Fibroblast of skin of scalp (primary cell): ENCODE measurements at places on chromosomes 3 and 15.
A peak's percentile ranks its signal among the peaks of the same experiment; 100 is the strongest.

DNA sequence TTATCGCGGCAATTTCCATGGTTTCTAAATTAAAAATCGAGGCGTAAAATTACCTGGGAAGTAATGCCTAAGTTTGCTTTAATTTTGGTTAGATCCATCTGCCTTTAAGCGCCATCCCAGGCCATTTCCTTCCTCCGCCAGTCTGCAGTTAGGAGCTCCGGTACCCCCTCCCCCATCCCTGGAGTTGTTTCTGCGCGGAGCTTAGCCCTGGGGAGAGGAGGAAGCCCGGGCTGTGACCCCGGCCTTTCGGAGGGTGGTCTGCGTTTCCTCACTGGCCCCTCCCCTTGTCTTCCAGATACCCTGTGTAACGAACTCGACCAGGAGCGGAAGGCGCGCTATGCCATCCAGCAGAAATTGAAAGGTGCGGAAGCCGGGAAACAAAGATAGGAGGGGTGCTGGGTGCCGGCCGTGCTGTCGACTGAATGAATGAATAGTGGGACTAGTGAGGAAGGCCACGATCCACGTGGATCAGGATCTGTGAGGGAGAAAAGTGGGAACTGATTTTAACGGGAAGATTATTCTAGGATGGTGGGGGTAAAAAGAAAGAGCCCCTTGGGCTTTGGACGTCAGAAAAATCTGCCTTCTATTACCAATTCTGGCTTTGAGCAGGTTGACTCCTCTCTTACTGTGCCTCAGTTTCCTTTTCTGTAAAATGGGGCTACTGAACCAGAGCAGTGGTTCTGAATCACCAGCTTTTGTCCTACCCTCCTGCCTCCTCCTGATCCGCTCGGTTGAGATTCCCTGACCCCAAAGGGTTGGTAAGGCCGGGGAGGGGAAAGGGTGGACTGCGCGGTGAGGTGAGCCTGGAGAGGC lies 6.7 kb downstream of the RNU6-1 start:
- DNase-seq = no peak

- no peak for DNase-seq
Observed at GRCh38 chr3:54299169-54299935, 177.0 kb downstream of the CACNA2D3 start.

- no peak for DNase-seq
Observed at GRCh38 chr15:36954486-36954885, 145.9 kb downstream of the MEIS2 start.

GRCh38 chr3:182889948-182890629 lies 90.2 kb downstream of the DCUN1D1 start:
- DNase-seq = no peak

DNA sequence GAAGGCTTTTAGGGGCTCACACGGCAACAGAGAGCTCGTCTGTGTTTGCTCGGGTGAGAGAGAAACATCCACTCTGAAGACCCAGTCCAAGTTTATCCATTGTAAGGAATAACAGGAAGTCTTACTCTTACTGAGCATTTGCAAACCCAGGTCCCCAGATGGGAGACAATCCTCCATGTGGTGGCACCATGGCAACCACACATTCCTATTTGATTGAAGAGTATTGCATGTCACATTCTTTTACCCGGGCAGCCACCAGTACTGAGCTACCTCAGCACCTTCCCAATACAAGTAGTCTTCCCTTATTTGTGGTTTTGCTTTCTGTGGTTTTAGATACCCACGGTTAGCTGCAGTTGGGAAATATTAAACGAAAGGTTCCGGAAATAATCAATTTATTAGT lies 302.9 kb upstream of the RASGRP1 start:
- DNase-seq = peak; percentile 93

GRCh38 chr15:32041294-32041693 lies 11.0 kb downstream of the CHRNA7 start:
- DNase-seq = no peak

GRCh38 chr3:52874160-52874701 lies 23.1 kb downstream of the STIMATE start:
- no peak for DNase-seq

DNA sequence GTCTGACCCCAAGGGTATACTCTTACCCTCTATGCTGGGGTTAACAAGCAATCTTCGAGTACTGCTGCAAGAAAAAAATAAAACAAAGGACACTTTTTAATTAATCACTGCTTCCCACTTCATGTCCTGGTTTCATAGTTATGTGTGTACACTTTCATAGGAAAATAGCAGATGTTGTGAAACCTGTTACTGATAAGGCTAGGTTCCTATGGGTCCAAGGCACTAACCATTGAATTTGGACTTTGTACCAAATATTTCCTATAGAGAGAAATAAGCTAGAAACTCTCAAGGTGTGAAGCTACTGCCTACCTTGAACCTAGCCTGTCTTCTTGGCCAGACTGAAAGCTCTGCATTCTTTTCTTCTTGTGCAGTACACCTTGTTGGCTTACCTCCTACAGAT lies 14.6 kb upstream of the GPR160 start:
- no peak for DNase-seq

- DNase-seq = no peak
Observed at GRCh38 chr15:45139770-45140169, 10.0 kb downstream of the DUOX1 start.

GRCh38 chr15:48363474-48363873 lies 32.2 kb downstream of the DUT start:
- no peak for DNase-seq

- no peak for DNase-seq
Observed at GRCh38 chr15:55555089-55555488, 33.1 kb downstream of the PYGO1 start.

GRCh38 chr3:23389089-23389488 lies 186.0 kb downstream of the UBE2E2 start:
- DNase-seq = no peak

GRCh38 chr3:195905970-195906864 lies 2.1 kb downstream of the TNK2 start:
- peak; percentile 37 for DNase-seq

- DNase-seq = no peak
Observed at GRCh38 chr3:51929420-51930003, 12.2 kb downstream of the RRP9 start.

- no peak for DNase-seq
Observed at GRCh38 chr3:98038876-98039275, 3.8 kb upstream of the GABRR3 start.

- no peak for DNase-seq
Observed at GRCh38 chr15:50819344-50819743, 53.8 kb upstream of the SPPL2A start.

DNA sequence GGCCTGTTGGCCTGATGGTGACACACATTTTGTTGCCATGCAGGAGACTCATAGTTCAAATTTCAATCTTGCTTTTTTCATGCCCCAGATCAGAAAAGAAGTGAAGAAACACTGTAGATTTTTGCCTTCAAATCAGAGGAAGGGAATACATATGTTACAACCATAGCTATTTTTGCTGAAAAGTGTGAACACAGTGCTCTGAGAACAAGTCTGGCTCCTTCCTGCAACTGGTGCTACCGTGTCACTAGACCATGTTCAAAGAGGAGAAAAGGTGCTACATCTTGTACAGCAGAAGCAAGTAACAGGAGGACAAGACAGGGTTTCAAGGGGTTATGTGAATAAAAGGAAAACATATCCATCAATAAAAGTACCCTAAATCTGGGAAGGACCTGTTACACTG lies 44.6 kb downstream of the CD47 start:
- DNase-seq = no peak

GRCh38 chr3:4826237-4827100 lies 152.8 kb upstream of the BHLHE40 start:
- no peak for DNase-seq
